ENCODE measurements at places on chromosomes 3 and 15. TPM values are rescaled to one million over a fixed set of nuclear protein-coding genes. Genes with fewer than 3 reads are reported as not detected.

Gene SLC2A2
- total RNA-seq, result not detected

DNA sequence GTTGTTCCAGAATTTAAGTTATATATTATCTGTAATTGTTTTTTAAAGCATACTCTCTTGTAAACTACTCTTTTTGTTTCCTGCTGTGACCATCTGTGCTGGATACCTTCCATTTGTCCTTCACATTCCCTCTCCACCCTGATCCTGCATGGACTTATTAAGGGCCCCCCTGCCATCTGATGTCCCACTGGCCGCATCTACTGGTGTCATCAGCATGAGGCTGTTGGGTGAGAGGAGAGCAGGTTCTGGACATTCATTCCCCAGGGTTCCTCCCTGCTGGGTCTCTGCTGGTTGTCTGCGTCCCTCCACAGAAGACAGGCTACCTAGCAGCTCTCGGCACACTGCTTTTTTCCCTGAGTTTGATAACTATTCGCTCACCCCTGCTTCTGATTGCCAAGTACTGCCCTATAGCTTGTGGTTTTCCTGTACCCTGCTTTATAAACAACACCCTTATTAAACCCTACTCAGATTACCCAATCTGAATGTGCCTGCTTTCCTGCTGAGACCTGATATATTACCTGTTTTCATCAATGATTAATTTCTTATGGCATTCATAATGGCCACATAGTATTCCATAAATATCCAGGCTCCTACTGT lies 7.7 kb downstream of the CMTM8 start:
- DNase-seq, result peak; percentile 82

DNA sequence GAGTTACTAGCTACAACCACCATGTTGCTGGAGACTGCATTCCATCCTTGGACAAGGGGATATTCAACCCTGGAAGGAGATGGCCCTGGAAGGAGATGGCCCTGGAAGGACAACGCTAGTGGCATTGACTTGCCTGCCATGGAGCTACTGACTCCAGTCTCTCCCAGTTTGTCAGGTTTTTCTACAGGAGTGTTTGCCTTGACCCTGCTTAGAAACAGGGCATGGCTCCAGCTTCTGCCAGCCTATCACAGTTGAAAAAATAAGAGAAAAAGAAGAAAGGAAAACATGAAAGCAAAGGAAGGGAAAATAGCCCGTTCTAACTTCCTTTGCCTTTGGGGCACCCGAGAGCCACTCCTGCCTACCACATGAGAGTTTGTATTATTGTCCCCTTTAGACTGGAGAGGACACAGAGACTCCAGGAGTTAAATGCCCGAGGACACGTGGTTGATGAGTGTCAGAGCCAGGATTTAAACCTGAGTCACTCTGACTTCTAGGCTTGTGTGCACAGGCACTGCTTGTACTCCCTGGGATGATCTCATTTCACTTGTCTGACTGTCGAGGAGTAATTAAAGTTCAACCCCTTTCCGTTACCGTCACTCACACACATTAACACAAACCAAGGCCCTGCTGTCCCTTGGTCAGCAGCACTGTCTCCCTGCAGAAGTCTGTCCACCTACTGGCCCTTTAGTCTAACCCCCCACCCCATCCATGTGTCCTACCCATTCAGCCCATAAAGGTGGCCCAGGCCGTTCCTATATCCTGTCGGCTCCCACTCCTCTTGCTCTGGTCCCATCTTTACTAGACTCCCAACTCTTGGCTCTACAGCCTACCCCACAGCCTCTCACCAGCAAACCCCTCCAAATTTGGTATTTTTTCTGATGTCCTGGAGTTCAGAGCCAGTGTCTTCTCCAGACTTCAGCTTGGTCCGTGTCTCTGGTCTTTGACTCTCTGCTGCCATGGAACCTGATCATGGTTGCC lies 46.1 kb downstream of the C2CD4A start:
- peak; percentile 97 for DNase-seq

DNA sequence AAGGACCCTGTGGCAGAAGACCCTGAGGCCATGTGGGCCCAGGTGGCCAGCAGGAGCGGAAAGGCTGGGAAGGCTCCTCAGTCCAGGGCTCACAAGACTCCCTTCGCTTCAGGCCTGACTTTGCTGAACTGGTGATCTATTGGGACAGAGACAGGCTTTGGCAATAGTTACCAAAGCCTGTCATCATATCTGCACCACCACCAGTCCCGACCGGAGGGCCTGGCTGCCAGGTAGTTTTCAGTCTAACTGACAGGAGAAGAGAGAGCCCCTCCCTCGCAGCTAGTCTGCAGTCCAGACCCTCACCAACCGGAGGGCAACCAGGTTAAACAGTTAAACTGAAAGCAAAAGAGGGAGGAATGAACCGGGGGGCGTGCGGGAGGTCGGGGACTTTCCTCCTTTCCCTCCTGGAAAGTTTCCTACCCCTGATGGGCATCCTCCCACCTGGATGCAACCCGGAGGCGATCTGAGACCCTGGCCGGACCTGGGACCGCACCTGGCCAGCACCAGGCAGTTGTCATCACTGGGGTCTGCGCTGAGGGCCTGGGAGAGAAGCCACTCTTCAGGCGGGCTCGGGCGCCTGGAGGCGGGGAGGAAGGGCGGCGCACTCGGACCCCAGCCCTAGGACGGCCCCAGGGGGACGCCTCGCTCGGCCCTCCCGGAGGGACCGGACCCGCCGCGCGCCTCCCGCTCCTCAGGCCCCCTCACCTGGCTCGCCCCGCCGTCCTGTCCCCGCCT lies 435 bp downstream of the RAB27A start:
- DNase-seq, result peak; percentile 31

DNA sequence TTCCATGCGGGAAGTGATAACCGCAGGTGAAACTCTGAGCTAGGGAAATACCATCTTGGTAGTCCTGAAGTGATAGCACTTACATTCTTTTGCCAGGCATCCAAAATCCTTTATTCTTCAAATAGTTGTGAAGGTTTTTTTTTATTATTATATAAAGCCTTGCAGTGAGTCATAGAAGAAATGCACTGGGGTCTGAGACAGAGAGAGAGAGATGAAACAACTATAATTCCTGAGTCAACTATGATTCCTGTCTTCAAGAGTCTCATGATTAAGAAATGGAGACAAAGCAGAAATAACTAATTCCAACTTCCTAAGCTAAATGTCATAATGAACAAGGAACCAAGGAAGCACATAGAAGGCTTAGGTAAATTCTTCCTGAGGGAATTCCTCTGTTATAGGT lies 495.6 kb downstream of the LPP start:
- DNase-seq, result peak; percentile 51

GRCh38 chr3:13451301-13451673 lies 28.8 kb upstream of the HDAC11 start:
- peak; percentile 77 for DNase-seq

DNA sequence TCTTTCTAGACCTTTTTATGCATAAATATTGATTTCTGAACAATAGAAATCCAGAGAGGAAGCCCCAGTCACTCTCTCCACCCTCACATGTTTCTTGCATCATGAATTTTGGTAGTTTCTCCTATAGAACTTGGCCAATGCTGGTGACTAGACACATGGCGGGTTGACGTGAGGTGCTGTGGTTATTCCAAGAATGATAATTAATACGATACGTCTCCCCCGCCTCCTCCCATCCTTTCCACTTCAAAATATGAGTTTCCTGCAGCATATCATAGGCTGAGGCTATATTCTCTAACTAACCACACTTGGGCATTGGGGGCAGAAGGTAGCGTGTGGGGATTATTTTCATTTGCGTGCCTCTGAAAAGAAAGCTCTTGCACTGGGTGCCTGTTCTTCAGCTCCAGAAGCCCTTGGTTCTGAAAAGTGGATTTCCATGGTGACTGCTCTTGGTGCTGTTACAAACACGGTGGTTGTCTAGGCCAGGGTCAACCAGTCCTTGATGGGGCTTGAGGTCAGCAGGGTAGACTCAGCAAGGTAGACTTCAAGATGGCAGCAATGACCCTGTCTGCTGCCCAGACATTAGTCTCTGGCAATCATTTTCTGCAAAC lies 5.3 kb downstream of the TNFSF10 start:
- DNase-seq, result peak; percentile 28

Data from bronchial epithelial cell (primary cell).